ENCODE measurements at places on chromosomes 6 and 20. TPM values are rescaled to one million over a fixed set of nuclear protein-coding genes. Genes with fewer than 3 reads are reported as not detected.

DNA sequence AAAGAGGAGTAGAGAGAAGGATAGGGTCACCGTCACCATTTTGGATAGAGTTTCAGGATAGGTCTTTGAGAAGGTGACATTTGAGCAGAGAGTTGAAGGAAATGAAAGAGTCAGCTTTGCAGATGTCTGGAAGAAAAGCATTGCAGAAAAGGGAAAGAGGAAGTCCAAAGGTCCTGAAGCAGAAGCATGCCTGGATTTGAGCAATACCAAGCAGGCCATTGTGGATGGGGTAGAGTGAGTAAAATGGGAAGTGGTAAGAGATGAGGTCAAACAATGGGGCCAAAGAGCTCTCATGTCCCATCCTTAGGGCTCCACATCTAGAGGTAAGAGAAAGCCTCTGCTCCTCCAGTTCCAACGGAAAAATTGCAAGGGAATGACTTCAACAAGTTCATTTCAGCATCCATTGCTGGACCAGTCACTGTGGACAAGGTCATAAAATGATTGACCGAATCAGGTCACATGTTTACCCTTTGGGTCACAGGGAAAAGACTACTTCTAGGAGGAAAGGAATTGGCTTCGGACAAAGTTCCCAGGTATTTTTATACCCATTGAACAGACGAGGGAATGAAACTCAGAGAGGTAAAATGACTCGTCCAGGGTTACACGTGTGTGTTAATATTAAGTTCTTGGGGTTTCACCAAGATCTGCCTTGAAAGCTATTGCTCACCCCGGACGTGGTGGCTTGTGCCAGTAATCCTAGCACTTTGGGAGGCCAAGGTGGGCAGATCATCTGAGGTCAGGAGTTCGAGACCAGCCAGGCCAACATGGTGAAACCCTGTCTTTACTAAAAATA is 6.6 kb upstream of the SAMHD1 start:
- DNase-seq = peak; percentile 36

DNA sequence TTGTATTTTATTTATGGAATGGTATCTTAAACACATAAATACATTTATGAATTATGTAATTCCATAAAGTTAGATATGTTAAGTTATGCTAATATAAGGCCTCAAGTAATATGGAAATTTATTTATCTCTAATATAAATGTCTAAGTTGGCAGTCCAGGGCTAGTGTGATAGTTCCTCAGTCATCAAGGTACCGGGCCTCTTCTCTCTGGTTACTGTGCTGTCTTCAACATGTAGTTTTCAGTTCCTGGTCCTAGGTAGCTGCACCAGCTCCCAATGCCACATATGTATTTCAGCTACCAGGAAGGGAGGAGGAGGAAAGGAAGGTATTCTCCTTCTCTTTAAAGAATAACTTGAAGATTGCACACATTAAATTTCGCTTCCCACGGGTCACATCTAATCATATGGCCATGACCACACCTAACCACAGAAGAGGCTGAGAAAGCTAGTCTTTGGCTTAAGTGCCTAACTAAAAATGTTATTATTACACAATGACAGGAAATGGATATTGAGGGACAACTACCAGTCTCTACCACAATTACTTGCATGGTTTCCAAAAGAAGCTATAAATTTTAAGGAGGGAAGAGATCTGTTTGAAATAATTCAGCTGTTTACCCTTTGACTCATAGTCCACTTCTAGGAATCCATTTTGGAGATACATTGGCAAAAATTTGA is 68.6 kb downstream of the BCKDHB start:
- no peak for DNase-seq

Gene CLPSL2
- total RNA-seq = not detected

DNA sequence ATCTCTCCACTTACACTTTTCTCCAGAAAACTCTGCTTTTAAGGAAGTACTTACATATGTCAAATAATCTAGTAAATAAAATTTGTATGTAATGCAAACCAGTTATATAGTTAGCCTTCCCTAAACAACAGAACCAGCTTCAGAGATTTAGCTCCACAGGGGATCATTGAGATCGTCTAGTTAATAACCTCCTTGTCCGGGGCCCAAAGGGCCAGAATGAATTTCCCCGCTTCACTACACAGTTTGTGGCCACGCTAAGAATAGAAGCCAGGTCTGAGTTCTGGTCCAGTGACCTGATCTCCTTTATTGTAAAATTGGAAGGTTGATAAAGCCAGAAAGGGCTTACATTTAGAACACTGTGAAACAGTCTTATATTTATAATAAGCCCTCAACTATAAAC is 245.2 kb downstream of the TPBG start:
- DNase-seq = no peak

DNA sequence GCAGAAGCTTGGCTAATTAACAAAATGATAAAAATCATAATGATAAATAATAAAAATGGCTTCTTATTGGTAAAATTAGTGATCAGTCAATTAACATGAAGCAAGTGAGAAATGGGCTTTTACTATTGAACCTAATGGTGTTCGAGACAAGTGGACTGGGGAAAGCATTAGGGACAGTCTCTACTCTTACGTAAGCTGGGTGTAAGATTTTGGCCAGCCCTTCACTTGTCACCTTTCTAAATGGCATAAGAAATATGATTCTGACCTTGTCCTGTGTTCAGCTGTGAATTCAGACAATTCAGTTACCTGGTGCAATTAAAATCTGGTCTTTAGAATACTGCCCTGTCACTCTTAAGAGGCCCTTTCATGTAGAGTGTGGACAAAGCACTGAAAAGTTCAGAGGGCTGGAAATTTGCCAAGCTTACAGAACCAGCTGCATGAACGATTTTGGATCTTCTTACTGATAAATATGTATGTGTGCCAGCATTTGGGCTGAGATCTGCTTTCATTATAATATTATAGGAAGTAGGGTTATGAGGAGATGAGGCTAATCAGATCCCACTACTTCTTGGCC is 115.9 kb downstream of the QRSL1 start:
- no peak for DNase-seq

Gene C20orf202
- total RNA-seq = not detected
